ENCODE measurements at places on chromosomes 16 and 17.

DNA sequence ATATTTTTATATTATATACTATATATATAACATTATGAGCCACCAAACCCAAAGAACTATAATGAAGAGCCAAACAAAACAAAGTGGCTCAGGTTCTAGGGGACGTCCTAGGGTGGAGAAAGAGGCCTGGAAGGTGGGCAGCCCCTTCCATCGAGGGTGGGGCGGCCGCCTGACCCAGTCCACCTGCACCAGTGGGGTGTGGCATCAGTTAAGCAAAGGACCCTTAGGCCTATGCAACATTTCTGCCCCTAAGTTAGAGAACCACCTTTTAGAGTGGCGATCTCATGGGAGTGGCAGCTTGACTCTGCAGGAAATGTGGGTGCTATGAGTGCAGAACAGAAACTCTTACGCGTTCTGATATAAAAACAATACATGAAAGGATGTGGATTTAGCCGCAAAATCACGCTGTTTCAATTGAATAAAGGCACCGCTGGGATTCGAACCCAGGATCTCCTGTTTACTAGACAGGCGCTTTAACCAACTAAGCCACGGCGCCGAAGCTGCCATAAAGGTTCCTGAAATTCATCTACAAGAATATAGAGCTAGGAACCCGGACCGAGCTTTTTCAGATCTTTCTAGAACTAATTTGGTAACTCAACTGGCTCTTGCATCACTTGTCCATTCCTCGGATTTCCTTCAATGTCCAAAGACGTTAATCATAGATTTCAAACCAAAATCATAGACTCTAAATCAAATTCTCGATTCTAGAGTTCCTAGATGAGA is 15.6 kb upstream of the AURKB start:
- DNase-seq, result no peak

- DNase-seq, result no peak
Observed at GRCh38 chr17:82320956-82321927, 3.8 kb upstream of the CD7 start.

DNA sequence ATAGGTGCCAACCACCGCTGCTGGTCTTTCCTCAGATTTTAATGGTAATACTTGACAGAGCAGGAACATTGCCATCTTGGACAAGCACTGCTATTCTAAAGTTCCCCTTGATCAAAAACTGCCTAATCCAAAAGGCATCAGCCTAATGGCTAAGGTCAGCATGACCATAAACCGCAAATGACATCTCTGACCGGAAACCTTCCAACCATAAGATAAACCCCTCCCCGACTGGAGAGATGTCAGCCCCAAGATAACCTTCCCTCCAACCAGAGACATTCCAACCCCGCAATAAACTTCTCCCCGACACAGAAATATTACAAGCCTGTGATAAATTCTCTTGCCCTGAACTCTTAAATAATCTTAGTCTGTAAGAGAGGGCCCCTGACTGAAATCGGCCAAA is 7.4 kb upstream of the DHX40 start:
- no peak for DNase-seq

- DNase-seq, result no peak
Observed at GRCh38 chr16:51134269-51134812, 16.7 kb downstream of the SALL1 start.

DNA sequence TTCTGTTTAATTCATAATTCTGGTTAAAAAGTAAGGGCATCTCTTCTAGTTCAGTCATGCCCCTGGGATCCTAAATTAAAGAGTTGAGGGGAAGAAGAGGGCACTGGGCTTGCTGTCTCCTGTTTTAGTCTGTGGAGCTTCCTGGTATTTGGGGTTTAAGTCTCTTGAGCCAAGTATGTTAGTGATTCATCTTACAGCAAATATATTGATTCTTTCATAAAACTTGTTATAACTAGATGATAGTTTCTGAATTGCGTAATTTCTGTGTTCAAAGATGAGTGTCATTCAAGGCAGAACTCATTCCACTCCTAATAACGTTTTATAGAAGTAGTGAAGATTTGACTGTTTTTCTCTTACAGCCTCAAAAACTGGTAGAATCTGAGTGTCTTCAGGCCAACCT is 1.7 kb downstream of the TXNDC17 start:
- DNase-seq, result no peak

DNA sequence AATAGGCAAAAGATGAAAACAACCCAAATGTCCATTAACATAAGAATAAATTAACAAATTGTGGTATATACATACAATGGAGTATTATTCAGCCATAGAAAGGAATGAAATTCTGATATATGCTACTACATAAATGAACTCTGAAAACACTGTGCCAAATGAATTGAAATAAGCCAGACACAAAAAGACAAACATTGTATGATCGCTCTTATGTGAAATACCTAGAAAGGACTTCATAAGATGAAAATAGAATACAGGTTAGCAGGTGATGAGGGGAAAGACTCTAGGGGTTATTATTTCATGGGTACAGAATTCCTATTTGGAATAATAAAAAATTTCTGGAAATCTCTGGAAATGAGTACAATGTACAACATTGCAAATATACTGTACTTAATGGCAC is 80.2 kb downstream of the BRIP1 start:
- DNase-seq, result no peak

DNA sequence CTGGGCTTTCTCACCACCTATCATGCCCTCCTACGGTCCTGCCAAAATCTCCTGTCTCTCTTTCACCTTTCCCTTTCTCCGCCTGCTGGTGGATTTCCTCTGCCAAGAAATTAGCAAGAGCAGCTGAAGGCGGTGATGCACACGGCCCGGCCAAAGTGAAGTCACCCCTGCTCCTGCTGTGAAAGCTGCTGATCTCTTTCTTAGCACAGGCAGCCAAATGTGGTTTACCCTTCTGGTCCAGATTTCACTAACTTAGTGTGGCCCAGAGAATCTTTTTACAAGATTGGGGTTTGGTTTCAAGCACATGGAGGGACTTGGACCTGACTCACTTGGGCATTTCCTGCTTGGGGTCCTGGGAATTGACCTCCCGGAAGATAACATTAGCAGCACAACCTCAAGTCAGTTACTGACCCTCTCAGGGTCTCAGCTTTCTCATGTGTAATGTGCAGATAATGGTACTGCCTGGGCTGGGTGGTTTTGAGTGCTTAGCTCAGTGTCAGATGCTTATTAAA is 155.7 kb downstream of the SOCS1 start:
- no peak for DNase-seq

DNA sequence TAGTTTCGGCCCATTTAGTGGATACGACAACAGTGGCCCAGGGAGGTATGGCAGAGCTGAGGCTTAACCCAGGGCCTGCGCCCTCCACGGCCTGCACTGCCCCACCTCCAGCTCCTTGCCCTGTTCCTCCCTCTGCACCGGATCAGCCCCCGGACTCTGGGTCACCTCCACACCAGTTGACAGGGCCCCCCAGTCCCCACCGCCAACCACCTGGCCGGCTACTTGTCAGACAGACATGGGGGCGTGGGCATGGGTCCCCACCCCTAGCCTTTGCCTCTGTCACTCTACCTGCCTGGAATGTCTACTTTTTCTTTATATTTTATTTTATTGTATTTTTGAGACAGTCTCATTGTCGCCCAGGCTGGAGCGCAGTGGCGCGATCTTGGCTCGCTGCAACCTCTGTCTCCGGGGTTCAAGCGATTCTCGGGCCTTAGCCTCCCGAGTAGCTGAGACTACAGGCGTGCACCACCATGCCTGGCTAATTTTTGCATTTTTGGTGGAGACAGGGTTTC is 3.0 kb upstream of the ACTG1 start:
- no peak for DNase-seq

DNA sequence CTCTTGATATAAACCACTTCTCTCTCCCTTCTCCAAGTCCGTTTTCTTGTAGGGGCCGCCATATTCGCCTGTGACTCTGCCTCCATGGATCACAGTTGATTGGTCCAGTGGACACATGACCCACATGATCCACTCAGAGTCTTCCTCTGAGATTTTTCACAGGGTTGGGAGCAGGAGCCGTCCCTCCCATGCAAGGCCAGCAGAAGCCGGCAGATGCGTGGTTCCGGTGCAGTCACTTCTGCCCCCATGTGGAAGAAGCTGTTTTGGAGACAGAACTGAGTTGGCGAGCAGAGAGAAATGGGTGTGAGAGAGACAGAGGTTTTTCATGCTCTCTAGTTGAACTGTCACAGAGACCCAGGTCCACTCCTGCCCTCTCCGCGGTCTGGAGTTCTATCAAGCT is 83.3 kb downstream of the C16orf95 start:
- no peak for DNase-seq

- DNase-seq, result no peak
Observed at GRCh38 chr17:77377710-77378235, 237.0 kb downstream of the SEC14L1 start.

DNA sequence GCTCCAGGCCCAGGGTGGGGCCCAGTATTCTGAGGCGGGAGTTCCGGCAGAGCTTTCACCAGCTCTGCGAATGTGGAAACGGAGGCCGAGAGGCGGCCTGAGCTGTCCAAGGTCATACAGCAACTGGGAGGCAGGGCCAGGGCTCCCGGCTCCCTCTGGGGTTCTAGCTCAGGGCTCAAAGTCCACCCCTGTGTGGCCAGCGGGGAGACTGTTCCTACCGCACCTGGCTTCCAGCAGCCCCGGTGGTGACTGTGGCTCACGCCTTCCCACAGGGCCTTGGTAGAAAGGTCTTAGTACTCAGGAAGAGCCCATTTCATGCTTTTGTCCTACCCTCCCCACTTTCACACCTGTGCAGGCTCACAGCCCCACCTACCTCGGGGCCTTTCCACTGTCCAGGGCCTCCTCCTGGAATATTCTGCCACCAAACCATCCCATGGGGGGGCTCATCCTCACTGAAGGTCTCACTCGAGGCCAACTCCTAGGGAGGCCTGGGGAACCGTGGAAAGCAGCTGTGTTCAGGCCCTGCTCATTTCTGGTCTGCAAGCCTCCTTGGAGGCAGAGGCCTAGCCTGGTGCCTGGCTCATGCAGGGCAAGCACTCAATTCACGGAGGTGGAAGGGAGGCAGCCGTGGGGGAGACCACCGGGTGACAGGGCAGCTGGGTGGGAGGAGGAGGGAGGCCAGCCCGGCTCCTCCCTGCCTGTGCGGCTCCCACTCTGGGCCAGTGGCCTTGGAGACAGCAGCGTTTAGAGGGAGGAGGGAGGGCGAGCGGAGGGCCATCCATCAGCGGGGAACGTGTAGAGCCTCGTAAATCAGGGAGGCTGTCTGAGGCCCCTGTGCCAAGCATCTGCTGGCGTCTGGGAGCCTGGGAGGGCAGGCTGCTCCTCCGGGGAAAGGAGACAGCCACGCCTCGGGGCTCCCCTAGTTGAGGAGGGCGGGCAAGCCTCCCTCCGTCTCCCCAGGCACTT is 12.7 kb upstream of the DOC2B start:
- DNase-seq, result no peak

DNA sequence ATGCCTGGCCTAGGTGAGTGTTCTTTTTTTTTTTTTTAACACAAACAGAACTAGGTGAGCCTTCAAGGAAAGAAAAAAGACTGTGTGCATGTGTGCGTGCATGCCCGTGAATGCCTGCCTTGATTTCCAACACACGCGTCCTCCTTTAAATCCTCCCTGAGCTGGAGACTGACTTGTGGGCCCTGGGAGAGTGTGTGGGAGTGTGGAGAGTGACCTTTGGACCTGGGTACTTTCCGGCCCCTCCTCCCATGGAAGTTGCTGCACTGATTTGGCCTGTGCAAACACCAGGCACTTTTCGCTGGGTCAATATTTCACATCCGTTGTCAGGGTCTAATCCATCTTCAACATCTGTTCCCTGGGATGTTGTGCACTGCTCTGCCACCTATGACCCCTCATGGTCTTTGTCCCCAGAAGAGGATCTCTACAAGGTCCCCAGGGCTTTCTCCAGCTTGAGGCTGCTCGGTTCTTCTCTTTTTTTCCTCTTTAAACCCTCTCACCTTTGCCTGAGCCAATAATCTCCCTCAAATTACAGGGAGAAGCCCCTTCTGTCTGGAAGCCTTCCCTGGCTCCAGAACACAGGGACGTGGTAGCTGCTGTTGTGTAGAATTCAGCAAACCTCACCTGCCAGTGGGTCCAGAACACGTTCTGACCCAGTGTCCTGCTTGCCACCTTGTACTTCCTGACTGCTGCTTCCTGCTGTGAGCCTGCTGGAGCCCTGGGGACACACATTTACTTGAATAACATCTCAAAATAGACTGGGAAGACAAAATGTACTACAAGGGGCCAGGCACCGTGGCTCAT is 20.8 kb upstream of the ATP5MC1 start:
- DNase-seq, result no peak

- DNase-seq, result no peak
Observed at GRCh38 chr16:79954921-79955705, 354.6 kb upstream of the MAF start.

GRCh38 chr17:79255926-79256585 is 181.4 kb downstream of the ENGASE start:
- no peak for DNase-seq

DNA sequence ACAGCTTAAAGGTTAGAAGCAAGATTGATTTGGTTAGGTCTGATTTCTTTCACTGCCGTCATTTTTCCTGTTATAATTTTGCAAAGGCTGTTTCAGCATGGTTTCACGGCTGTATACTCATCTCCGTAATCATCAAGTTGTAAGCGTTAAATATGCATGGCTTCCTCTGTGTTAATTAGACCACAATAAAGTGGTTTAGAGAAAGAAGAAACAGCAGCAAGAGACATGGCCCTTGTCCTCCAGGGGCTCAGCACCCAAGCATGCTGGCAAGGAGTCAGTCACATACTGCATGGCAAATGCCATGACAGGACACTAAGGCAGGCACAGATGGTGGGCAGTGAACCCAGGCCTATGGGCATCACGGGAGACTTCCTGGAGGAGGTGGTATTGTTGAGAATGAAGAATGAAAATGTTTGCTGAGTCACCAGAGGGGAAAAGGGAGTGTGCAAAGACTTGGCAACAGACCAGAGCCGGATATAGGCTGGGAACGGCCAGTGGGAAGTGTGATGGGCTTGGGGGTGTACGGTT is 61.4 kb upstream of the PLCG2 start:
- DNase-seq, result no peak

GRCh38 chr17:76515274-76515949 is 14.2 kb upstream of the RHBDF2 start:
- DNase-seq, result peak; percentile 76

DNA sequence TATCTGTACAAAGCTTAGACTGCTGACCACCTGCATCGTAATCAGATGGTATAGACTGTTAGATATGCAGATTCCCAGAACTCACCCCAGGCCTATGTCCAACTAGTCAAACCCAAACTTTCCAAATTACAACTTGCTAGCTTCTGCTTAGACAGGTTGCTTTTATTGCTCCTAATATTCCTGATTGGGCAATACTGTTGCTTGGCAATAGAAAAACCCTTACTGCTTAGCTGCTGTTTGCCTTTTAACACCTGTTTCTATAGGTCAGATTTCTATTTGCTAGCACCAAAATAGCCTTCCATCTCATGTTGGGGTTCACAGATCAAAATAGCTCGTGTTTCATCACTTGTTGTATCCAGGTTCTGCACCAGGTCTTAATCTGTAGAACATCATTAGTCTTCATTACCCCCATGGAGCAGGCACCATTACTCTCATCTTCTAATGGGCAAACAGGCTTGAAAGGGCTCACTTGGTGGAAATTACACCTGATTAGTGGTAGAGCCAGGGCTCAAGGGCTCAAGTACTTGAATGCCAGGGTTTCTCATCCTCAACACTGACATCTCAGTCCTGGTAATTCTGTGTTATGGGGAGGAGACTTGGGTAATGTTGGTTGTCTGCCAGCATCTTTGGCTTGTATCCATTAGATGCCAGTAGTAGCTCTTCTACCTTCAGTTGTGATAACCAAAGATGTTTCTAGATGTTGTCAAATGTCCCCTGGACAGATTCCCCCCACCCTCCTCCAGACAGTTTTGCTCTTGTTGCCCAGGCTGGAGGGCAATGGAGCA is 2.7 kb downstream of the ZP2 start:
- no peak for DNase-seq

GRCh38 chr17:49217651-49218413 is 7.3 kb downstream of the ABI3 start:
- no peak for DNase-seq

Data from foreskin melanocyte (primary cell).